ENCODE measurements at places on chromosomes 2 and 18.

- no peak for DNase-seq
Measured at GRCh38 chr18:2998644-2999043, 14.3 kb downstream of the LPIN2 start.

DNA sequence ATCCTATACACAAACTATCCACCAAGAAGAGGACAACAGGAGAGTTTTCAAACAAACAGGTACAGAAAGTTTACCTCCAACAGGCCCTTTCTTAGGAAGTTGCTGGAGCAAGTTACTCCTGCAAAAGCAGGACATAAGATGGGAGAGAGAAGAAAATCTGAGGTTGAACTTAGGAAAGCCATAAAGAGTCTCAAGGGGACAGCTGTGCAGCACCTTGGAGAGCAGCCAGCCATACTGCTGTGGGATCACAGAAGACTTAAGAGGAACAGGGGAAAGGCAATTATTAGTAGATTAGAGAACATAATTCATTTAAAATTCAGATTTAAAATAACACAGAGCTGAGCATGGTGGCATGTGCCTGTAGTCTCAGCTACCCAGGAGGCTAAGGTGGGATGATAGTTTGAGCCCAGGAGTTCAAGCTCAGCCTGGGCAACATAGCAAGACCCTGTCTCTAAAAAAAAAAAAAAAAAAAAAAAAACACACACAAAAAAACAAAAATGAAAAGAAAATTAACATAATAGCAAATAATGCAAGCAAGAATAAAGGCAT is 148.1 kb upstream of the SIX3 start:
- no peak for DNase-seq

- DNase-seq, result no peak
Measured at GRCh38 chr2:181152226-181152625, 171.8 kb downstream of the UBE2E3 start.

DNA sequence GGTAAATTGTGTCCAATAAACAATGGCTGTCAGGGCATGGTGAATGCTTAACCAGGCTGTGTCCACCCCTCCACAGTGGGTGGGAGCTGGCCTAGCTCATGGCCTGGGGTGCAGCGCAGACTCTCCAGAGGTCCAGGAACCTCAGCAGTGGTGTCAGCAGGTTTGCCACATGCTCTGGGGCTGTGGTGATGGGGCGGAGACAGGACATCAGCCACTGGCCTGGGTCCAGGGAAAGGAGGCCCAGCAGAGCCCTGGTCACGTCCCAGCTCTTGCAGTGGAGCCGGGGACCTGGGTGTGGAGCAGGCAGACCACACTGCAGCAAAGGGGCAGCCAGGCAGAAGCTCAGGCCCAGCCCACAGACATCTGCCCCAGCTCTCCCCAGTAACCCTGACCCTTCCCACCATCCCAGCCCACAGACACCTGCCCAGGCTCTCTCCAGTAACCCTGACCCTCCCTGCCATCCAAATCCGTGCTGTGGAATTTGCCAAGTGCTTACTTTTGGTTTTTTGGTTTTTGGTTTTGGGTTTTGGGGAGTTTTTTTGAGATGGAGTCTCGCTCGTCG is 13.8 kb upstream of the KIF1A start:
- DNase-seq, result no peak

GRCh38 chr2:39991298-39991697 is 212.2 kb upstream of the THUMPD2 start:
- DNase-seq, result no peak

- no peak for DNase-seq
Measured at GRCh38 chr2:167253025-167253424, 364.7 kb downstream of the XIRP2 start.

DNA sequence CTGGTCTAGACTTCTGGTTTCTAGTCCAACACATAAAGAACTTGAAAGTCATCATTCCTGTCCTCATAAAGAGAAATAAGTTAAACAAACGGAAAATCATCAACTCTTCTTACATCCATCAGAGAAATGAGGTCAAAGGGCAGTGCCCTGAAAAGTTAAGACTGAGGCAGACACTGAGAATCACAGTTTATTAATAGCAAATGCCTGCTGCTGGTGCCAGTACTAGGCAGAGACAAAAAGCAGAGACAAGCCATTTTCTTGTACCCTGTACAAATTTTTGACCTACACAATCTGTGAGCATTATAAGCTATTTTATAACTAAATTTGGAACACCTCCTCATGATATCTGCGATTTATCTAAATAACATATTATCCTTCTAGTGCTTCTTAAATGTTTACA is 36.8 kb downstream of the ATF2 start:
- DNase-seq, result no peak

GRCh38 chr18:62550746-62551145 is 27.9 kb downstream of the ZCCHC2 start:
- DNase-seq, result no peak

GRCh38 chr2:174561283-174561971 is 36.2 kb downstream of the WIPF1 start:
- peak; percentile 45 for DNase-seq

DNA sequence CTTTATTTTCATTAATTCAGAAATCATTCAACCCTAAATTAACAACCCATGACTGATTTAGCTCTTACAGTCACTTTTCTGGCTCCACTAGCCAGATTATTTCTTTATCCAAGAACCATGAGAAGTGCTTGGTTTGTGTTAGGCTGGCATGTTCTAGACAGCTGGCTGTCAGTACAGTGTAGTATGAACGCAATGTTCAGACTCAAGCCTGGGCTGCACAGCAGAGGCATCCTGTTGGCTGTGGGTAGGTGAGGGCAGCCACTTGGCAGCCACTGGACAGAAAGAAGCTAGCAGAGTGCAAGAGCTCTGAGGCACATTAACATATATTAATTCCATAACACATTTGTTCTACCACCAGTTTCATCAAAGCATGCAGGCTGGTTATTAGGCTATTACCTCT is 522.9 kb upstream of the FSHR start:
- no peak for DNase-seq

DNA sequence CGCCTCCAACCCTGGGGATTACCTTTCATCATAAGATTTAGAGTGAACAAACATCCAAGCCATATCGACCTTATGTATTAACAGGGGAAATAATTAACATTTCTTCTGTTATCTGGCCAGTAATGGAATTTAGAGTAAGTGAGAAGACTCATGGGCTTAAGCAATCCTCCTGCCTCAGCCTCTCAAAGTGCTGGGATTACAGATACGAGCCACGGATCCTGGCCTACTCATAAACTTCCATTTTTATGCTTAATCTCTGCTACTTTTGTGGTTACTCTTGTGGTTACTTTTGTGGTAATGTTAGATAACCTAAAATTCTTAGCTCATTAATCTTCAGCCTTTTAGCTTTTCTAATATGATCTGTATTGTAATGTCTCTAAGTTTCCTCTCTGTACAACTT is 159.3 kb upstream of the SLC8A1 start:
- no peak for DNase-seq

DNA sequence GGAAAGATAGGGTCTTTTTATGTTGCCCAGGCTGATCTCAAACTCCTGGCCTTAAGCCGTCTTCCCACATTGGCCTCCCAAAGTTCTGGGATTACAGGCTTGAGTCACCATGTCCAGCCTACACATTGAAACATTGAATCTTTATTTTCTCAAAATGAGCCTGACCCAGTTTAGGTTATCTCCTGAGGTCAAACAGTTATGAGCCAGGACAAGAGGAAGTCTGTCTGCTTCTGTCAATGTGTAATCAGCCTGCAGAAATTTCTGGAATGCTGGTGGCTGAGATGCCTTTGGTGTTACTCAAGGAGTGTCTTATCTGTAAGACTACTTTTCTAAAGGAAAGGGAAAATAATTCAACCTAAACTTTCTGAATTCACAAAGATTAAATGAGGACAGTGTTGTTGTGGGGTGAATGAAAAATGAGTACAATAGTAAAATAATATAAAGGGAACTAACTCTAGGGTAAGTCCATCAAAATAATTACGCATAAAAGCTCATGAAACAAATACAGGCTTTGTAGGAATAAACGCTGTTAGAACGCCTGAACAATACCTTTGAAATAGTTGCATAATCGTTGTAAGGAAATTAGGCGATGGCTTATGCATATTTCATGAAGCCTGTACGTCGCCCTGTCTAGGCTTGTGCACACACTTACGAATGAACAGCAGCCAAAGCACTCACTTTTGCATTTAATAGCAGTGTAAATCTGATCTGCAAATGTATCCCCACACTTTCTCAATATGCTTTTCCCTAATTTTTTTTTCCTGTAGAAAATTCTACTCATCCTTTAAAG is 260.8 kb downstream of the RDH14 start:
- DNase-seq, result no peak

DNA sequence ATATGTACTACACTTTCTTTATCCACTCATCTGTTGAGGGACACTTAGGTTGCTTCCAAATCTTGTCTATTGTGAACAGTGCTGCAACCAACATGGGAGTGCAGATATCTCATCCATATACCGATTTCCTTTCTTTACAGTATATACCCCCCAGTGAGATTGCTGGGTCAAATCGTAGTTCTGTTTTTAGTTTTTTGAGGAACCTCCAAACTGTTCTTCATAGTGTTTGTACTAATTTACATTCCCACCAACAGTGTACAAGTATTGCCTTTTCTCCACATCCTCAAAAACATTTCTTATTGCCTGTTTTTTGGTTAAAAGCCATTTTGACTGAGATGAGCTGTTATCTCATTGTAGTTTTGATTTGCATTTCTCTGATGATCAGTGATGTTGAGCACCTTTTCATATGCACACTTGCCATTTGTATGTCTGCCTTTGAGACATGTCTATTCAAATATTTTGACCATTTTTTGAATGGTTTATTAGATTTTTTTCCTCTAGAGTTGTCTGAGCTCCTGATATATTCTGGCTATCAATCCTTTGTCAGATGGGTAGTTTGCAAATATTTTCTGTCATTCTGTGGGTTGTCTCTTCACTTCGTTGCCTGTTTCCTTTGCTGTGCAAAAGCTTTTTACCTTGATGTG is 12.2 kb downstream of the PLEK start:
- no peak for DNase-seq

GRCh38 chr2:125167820-125168219 is 1142.7 kb downstream of the CNTNAP5 start:
- DNase-seq, result no peak

DNA sequence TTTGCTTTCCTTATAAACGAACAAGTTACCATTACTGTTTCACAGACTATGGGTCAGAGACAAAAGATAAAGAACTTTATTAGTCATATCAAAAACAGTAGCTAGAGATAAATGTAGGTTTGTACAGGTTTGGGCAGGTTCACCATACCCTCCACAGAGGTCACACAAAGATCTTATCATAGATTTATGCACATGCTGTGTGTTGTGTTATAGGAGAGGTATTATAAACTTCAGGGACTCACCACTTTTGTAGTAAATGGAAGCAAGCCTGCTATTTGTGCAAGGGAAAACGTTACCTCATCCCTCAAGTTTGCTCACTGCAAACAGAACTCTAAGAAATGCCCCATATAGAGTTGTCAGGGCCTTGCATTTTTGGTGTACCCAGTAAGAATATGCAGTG is 584.5 kb upstream of the LRRTM1 start:
- no peak for DNase-seq

- no peak for DNase-seq
Measured at GRCh38 chr2:159232456-159233170, 53.9 kb downstream of the WDSUB1 start.

- DNase-seq, result no peak
Measured at GRCh38 chr18:78778651-78779050, 201.0 kb upstream of the SALL3 start.
